ENCODE measurements at places on chromosomes 12 and 14.

DNA sequence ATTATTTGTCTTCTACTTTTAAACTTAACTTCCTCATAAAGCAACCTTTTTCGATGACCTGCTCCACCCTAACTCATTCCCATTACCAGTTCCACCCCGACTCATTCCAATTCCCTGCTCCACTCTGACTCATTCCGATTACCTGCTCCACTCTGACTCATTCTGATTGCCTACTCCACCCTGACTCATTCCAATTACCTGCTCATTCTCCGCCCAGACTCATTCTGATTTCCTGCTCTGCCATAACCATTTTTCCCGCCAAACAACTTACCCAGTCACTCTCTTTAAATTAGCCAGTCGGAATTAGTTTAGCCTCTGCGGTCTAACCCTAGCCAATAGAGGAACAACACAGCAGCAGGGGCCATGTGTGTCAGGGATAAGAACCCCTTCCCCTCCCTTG is 249.1 kb downstream of the DPY19L2 start:
- H3K36me3 ChIP-seq: no peaks in the 10 kb centered on the region
- no peak for DNase-seq
- H3K4me1 ChIP-seq: no peaks in the 10 kb centered on the region
- H3K4me3 ChIP-seq: no peak overlapping the region

DNA sequence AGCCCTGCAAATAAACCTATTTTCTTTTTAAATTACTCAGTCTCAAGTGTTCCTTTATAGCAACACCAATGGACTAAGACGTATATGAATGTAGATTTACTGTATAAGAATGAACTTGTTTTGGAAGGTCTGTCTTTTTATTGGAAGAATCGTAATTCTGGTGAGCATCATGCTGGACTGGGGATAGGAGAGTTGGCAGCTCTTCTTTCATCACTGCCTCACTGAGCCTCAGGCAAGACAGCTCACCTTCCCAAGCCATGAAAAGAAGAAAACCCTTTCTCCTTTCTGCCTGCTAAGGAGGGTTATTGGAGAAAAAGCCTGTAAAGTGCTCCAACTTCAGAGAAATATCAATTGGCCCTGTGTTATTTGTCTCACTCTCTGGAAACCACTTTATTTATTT is 9.1 kb upstream of the RNF34 start:
- no peak overlapping the region for H3K4me3 ChIP-seq
- DNase-seq: no peak
- no peaks in the 10 kb centered on the region for H3K4me1 ChIP-seq

GRCh38 chr12:79267580-79267979 is 403.0 kb downstream of the SYT1 start:
- no peak overlapping the region for H3K27ac ChIP-seq
- no peak overlapping the region for H3K4me3 ChIP-seq
- no peaks in the 10 kb centered on the region for H3K27me3 ChIP-seq
- no peaks in the 10 kb centered on the region for H3K36me3 ChIP-seq
- DNase-seq: no peak

GRCh38 chr12:7439579-7440505 is 4.1 kb downstream of the CD163L1 start:
- H3K36me3 ChIP-seq: no peaks in the 10 kb centered on the region
- H3K4me1 ChIP-seq: no peaks in the 10 kb centered on the region
- H3K4me3 ChIP-seq: peak overlapping the region; percentile 20
- DNase-seq: no peak
- no peaks in the 10 kb centered on the region for H3K27me3 ChIP-seq

GRCh38 chr12:108578264-108578663 is 15.9 kb downstream of the ISCU start:
- H3K4me1 ChIP-seq: no peaks in the 10 kb centered on the region
- no peaks in the 10 kb centered on the region for H3K36me3 ChIP-seq
- no peak for DNase-seq
- no peak overlapping the region for H3K4me3 ChIP-seq
- H3K27ac ChIP-seq: no peak overlapping the region

- H3K4me3 ChIP-seq: no peak overlapping the region
- H3K36me3 ChIP-seq: no peaks in the 10 kb centered on the region
- DNase-seq: no peak
- no peak overlapping the region for H3K27ac ChIP-seq
These were observed 420.5 kb downstream of the GXYLT1 start for GRCh38 chr12:41724216-41724615.

DNA sequence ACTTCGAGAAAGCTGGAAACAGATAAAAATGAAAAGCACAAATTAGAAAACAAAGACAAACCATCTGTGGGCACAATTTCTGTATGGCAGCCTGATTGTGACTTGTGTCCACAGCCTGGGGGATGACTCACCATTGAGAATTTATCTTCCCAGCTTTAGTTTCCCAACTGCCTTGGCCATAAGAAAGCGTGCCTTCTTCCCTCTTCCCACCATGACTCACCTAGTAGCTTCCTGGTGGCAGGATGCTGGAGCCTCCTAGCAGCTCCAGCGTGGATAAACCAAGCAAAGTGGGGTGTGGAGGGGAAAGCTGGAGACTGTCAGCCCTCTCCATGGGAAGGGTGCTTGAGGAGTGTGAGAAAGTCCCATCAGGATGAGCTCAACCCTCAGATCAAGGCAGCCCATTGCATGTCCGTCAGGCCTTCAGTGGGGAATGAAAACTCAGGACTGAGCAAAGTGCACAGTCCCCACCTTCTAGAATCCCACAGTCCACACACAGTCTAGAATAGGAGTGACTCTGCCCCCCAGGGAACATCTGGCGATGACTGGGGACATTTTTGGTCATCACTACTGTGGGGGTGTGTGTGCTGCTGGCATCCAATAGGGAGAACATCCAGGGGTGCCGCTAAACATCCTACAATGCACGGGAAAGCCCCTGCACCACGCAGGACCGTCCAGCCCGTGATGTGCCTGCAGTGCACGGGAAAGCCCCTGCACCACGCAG is 22.4 kb upstream of the SERPINA6 start:
- H3K4me3 ChIP-seq: no peak overlapping the region
- H3K27me3 ChIP-seq: no peaks in the 10 kb centered on the region
- no peak overlapping the region for H3K27ac ChIP-seq
- H3K36me3 ChIP-seq: no peaks in the 10 kb centered on the region
- peaks cover 6% of the 10 kb centered on the region for H3K4me1 ChIP-seq

- no peak overlapping the region for H3K27ac ChIP-seq
- no peak overlapping the region for H3K4me3 ChIP-seq
- no peaks in the 10 kb centered on the region for H3K36me3 ChIP-seq
- no peaks in the 10 kb centered on the region for H3K27me3 ChIP-seq
- no peaks in the 10 kb centered on the region for H3K4me1 ChIP-seq
These were observed 279.7 kb upstream of the ATP2B1 start for GRCh38 chr12:89988188-89988915.
